Urinary bladder (tissue), 4 donors: ENCODE measurements at places on chromosomes 16 and 17. TPM values are rescaled to one million over a fixed set of nuclear protein-coding genes. Genes with fewer than 3 reads are reported as not detected.

The NTN1 gene
- 9.7 TPM for total RNA-seq

GRCh38 chr16:50908468-50908867 is 166.6 kb downstream of the CYLD start:
- no peak for DNase-seq

The SOST gene
- total RNA-seq = 0.21 TPM

DNA sequence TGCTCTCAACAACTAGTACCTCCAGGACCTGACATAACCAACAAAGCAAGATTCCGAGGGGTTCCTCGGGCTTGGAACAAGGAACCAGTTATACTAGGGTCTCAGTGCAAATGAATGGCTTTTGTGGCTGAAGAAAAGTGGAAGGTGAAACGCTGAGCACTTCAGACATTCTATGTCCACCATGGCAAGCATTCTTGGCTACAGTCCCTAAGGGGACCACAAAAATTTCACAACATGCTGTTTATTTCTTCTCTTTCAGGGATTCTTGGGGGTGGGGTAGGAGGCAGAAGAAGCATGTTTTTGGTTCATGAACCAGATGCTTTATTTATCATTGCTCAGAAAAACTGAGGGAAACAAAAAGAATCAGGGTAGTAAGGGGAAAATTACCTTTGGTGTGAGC is 479.9 kb upstream of the CDH11 start:
- DNase-seq = no peak

The SLC5A11 gene
- total RNA-seq = not detected

The LITAFD gene
- total RNA-seq = not detected

GRCh38 chr16:53530046-53530445 is 27.0 kb upstream of the AKTIP start:
- no peak for DNase-seq

- no peak for DNase-seq
These were observed 16.3 kb downstream of the FAM117A start for GRCh38 chr17:49747632-49748031.

The NHERF2 gene
- total RNA-seq = 25.9 TPM

The TP53TG3D gene
- not detected for total RNA-seq

- DNase-seq = no peak
These were observed 10.8 kb downstream of the ZNF213 start for GRCh38 chr16:3145660-3146059.

GRCh38 chr17:27049104-27049784 is 244.7 kb upstream of the WSB1 start:
- no peak for DNase-seq

The TEKT5 gene
- total RNA-seq = 0.32 TPM

GRCh38 chr17:40463122-40463550 is 19.9 kb downstream of the IGFBP4 start:
- no peak for DNase-seq

- no peak for DNase-seq
These were observed 239.6 kb upstream of the FOXF1 start for GRCh38 chr16:86270696-86271095.

The CHST5 gene
- not detected for total RNA-seq

GRCh38 chr17:36117505-36118382 is 14.1 kb downstream of the CCL4 start:
- DNase-seq = no peak

The SNX20 gene
- total RNA-seq = 1.4 TPM

GRCh38 chr16:30957456-30958174 is at the start of gene SETD1A:
TSS of gene SETD1A (plus strand) at chr16:30957754. CDS start at chr16:30958732, 978 bp downstream.
- peak; percentile 91 for DNase-seq

- DNase-seq = no peak
These were observed 31.7 kb downstream of the CRISPLD2 start for GRCh38 chr16:84851192-84852127.

The C17orf50 gene
- not detected for total RNA-seq

GRCh38 chr17:49341356-49341755 is 20.7 kb downstream of the ZNF652 start:
- DNase-seq = no peak

DNA sequence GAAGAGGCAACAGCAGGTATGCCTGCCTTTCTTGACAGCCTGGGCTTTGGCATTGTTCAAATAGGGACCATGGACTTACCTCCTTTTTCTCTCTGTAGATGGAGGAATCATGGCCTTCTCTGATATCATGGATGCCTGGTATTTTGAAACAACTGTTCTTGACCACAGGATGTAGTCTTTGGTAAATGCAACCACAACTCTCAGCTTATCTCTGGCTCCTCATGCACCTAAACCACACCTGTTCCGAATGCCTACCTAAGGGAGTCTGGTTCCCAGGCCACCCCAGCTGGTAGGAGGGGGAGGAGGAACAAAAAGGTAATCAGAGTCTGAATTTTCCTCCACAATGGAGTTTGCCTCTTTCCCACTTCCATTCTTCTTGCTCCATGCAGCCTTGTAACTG is 18.8 kb downstream of the CDK5RAP3 start:
- no peak for DNase-seq

The DVL2 gene
- total RNA-seq = 45.5 TPM

DNA sequence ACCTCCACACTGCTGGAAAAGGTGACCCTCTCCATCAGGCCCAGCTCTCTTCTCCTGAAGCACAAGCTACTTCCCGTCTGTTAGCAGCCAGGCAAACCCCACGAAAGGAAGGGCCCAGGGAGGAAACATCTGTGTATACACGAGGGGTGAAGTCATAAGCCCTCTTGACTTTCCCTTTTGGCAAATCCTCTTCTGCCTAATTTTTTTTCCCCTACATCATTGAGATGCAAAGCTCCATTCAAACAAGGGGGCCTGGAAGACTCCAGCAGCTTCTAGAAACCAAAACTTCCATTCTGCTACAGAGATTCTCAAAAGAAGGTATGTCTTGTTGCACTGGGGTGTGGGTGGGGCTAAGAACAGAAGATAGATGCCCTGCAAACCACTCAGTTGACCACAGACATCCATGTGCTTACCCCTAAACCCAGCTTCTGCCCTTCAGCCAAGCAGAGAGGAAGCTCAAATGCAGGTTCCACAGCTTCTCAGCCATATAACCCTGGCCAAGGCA is 145.6 kb upstream of the RCVRN start:
- DNase-seq = no peak

The GID4 gene
- 9.5 TPM for total RNA-seq

The ODAD4 gene
- 1.4 TPM for total RNA-seq

The C16orf46 gene
- 0.63 TPM for total RNA-seq

- no peak for DNase-seq
These were observed 656 bp upstream of the KCTD13 start for GRCh38 chr16:29926711-29927052.

DNA sequence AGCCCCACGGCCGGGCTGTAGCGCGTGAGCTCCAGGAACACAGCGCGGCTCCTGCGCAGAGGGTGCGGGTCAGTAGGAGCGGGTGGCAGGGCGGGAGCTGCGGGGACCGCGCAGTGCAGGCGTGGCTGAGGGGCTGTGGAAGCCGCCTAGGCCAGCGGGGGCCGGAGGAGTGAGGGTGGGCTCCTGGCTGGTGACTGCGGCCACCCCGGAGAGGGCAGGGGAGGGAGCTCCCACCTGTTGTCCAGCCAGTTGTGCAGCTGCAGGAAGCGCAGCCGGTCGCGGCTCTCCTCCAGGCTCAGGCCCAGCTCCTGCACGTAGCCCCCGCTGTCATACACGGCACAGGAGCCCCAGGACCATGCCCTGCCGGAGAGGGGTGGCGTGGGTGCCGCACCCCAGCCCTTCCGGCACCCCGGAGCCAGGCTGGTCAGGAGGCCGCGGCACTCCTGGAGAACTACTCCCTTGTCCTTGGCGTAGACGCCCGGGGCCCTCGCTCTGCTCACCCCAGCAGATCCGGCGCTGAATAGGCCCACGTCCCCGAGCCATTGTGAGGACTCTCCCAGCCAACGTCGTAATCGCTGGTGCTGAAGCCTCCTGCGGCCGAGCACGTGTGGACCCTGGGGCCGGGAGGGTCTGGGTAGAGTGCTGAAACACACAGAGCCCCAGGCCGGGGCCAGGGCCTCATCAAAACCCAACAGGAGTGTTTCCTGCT is 43.9 kb downstream of the TSC2 start:
- DNase-seq = no peak

The MVP gene
- total RNA-seq = 42.7 TPM

DNA sequence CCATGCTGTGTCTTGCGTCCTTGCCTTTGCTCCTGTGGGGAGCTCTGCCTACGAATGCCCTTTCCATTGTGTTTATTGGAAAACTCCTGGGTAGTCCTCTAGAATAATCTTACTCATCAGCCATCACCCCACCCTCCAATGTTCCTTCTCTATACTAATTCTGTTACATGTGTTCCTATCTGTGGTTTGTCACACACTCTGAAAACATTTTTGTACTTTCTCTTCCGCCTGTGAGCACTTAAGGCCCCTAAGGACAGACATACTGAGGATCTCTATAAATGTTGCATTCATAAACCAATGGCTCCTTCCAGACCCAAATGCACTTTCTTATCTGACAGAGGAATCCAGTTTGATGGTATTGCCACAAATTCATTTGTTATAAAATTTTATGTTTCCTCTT is 53.9 kb upstream of the MON1B start:
- DNase-seq = no peak
